ENCODE measurements at places on chromosomes 3 and 15.

DNA sequence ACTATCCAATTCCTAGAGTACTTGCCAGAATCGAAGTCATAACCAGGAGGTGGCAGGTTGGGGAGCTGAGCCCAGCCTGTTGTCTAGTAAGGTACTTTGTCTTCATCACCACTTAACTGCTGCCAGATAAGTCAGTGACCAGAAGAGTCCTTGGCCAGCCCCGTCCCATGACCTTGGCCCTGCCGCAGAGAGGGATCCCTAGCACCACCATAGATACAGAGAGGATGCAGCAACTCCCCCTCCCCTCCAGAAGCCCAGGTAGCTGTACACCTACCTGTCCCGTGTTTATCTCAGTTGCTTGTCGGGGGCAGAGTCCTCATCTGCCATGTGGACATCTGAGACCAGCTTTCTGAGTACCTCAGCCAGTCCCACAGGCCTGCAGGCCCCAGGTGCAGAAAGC, 153.6 kb upstream of the TP63 start:
- DNase-seq = no peak

DNA sequence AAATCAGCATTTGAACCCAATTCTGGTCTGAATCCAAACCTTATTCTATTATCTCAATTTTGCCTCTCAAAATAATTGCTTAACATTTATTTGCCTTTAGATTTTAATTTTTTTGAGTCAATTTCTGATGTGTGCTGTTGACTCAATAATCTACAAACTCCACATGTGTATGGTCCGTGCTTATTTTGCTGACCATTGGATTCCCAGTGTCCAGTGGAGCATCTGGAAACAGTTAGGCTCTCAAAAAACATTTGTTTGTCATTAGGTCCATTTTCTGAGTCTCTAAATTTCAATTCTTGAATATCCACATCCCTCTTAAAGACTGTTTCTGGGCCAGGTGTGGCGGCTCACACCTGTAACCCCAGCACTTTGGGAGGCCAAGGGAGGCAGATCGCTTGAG, 19.2 kb upstream of the MYZAP start:
- DNase-seq = no peak

DNA sequence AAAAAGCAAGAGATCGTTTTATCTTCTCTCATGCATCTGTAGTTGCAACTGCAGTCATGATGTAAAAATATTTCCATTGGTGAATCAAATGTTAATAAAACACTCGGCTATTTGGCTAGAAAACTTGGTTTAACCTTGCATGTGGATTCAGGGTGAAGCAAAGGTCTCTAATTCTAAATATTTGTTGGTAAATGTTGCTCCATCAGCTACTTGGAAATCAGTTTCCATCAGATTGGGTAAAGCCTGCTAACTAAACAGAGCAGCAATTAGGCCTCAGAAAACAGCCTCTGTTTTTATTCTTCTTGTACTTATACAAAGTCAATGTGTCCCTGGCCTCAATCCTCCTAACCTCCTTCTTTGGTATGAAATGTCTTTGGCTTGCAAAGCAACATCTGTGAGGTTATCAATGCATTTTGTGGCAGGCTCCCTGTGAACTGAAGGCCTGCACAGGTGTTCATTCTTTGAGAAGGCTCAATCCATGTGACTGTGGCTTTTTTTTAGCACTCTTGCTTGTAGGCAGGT, 312.3 kb downstream of the WDR72 start:
- DNase-seq = no peak

DNA sequence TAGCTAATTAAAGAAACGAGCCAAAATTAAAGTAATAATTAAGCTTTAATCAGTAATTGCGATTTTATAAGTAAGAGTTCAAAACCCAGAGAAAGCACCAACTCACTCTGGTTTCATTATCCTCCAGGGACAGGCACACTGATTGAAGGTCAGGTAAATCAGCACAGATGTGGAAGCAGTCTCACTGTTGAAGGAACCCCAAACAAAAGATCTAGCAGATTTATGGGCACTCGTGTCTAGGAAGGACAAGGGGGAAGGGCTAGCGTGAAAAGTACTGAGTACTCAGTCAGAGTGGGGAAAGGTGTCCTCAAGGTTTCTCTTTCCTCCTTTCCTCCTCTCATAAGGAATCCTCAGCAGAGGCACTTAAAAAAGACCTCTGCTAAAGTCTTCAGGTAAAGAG, 320.1 kb downstream of the PYDC2 start:
- DNase-seq = no peak

DNA sequence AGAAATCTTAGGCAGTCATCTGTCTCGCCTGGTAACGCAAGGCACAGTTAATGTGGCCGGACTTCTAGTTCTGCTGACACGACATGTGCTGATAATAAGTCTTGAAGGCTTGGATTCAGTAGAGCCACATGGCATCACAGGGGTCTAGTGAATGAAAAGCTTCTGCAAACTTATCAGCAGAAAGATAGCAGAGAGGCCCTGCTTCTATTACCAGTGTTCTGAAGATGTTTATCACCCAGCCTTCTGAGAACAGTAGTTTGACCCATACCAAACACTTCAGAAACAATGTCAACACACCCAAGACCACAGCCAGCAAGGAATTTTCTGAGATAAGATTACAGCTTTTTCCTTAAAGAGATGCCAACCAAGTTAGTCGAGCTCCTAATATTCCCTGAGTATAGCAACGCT, 102.7 kb upstream of the UMPS start:
- no peak for DNase-seq

- DNase-seq = no peak
These were observed 182.2 kb downstream of the GAP43 start for GRCh38 chr3:115805520-115805919.

- DNase-seq = no peak
These were observed 82.3 kb downstream of the ST6GAL1 start for GRCh38 chr3:187012609-187013051.

GRCh38 chr3:17642474-17642873, 100.0 kb downstream of the TBC1D5 start:
- DNase-seq = no peak

- no peak for DNase-seq
These were observed 464.3 kb upstream of the RGMA start for GRCh38 chr15:93553167-93553935.

- no peak for DNase-seq
These were observed 400.1 kb downstream of the NSUN3 start for GRCh38 chr3:94462931-94463330.

DNA sequence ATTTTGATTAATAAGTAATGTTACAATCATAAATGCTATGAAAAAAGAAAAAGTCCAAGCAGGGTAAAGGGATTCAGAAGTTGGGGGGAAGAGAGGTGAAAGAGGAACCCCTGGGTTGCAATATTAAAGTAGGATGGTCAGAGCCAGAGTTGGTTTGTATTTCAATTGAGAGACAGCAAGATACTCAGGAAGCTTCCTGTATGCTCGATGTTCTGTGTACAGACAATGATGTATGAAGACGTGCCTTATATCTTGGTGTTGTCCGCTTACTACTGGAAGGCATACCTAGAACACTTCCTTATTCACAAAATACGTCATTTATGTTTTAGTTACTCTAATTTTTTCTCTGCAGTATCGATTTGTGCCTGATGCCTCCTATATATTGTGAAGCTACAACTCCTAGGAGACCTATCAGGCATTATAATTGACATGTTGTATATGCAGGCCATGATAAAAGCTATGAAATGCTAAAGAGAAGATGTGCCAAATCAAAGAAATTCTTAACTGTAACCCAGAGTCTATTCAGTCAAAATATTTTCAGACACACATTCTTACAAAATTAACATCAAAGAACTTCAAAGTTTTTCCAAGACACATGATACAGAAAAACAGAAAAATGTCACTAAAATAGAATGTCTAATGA, 87.5 kb downstream of the TBL1XR1 start:
- DNase-seq = no peak

DNA sequence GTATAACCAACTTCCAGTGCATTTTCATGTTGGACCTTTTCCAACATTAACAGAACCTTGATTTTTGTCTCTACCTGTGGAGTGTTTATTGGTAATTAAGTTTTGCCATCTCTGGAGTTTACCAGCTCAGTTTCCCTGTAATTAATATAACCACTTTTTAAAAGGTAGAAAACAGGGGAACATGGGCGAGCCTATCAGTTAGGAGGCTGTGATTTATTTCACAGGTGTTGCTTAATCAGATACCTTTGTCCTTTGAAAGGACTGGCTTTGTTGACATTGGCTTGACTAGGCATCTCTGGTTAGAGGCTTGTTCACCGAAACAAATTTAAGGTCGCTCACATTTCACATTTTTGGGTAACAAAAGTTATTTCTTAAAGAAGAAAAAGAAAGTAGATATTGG, 622 bp downstream of the NAALADL2 start:
- no peak for DNase-seq

- no peak for DNase-seq
These were observed 559.1 kb downstream of the FGF12 start for GRCh38 chr3:192168202-192168601.

GRCh38 chr15:88624971-88625490, 3.9 kb downstream of the AEN start:
- DNase-seq = no peak

DNA sequence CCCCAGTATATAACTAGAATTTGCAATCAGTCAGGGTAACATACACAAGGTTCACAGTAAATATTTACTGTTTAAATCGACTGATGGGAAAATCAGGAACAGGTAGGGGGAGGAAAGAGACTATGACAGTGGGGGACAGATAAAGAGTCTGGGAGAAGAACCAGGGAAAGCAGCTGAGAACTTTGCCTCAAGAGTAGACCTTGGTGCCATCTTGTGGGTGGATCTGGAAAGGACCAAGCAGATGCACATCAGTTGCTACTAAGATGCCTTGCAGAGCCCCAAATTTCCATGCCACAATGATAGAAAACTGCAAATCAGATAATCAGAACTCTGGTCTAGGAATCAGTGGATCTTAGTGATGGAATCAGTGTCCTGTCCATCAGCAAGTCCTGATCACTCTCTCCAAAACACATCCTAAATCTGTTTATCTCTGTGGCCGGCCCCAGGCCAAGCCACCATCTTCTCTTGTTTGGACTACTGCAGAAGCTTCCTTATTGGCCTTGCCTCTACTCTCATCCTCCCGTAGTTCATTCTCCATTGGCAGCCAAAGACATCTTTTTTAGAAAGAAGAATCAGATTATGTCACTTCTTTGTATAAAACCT, 62.7 kb downstream of the PDE8A start:
- DNase-seq = peak; percentile 9

DNA sequence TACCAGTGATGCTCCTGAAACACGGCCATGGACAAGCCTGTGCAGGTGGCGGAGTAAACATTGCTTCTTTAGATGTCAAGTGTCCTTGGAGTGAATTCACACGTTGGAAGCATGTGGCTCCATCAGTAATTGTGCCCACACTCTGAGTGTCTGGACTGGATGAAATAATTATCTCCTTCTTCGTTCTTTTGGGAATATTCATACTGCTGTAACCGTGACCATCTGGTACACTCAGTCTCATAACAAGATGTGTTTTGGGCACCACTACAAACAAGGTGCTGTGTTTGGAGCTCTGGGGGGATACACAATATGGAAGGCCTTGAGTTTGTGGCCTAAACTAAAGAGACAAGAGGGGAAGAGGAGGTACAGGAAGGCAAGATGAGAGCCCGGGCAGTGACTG, 165.6 kb downstream of the APBA2 start:
- no peak for DNase-seq

GRCh38 chr15:31517711-31518110, 191.1 kb downstream of the KLF13 start:
- DNase-seq = no peak

- no peak for DNase-seq
These were observed 449.9 kb upstream of the NAALADL2 start for GRCh38 chr3:174409086-174409743.

GRCh38 chr3:30604558-30604957, 1.8 kb upstream of the TGFBR2 start:
- no peak for DNase-seq

GRCh38 chr3:22933051-22933840, 269.9 kb upstream of the UBE2E2 start:
- DNase-seq = no peak

- no peak for DNase-seq
These were observed 38.4 kb downstream of the KCNAB1 start for GRCh38 chr3:156158656-156159295.

- DNase-seq = no peak
These were observed 343.5 kb upstream of the UBE2E2 start for GRCh38 chr3:22859618-22860017.

DNA sequence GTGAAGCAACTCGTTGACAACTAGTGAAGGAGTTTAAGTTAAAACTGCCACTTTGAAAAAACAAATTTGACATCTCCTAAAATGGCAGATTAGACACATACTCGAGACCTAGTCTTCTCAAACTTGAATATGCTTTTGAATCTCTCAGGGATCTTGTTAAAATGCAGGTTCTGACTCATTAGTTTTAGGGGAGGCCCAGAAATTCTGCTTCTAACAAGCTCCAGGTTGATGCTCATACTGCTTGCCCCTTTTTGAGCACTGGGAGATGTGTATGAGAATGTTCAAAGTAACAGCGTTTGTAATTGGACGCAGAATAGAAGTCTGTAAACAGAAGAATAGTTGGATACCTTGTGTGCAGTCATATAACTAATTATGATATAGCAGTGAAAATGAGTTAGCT, 1.6 kb downstream of the C3orf38 start:
- no peak for DNase-seq

GRCh38 chr3:51673181-51673801, 2.2 kb downstream of the TEX264 start:
- DNase-seq = no peak

DNA sequence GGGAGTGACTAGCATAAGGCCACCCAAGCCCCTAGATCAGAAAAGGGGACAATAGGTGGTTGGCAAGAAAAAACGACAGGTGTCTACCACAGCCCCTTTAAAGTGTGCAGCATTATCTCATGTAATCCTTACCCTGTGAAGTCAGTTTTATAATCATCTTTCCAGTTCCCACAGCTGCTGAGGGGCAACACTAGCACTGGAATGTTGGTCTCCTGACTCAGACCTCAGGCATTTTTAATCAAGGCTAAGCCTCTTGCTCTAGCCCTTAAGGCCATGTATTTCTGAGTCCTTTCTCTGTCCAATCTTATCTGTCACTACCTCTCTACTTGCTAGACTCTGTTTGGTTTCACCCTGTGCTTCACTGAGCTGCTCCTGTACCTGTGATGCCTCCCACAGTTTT, 171.7 kb downstream of the TLE3 start:
- no peak for DNase-seq

DNA sequence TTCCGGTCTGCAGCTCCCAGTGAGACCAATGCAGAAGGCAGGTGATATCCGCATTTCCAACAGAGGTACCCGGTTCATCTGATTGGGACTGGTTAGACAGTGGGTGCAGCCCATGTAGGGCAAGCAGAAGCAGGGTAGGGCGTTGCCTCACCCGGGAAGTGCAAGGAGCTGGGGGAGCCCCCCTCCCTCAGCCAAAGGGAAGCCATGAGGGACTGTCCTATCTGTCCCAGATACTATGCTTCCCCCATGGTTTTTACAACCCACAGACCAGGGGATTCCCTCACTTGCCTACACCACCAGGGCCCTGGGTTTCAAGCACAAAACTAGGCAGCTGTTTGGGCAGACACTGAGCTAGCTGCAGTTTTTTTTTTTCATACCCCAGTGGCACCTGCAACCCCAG, 71.8 kb downstream of the CPNE4 start:
- no peak for DNase-seq

- DNase-seq = no peak
These were observed 267 bp upstream of the CFAP92 start for GRCh38 chr3:128994173-128994512.

- DNase-seq = no peak
These were observed 17.9 kb upstream of the COPG1 start for GRCh38 chr3:129231331-129232119.

- DNase-seq = no peak
These were observed 123.5 kb upstream of the TBL1XR1 start for GRCh38 chr3:177320765-177321247.

GRCh38 chr3:143875546-143875945, 27.3 kb upstream of the SLC9A9 start:
- DNase-seq = no peak
